Cerebellum (tissue), 4 donors: ENCODE measurements at places on chromosomes 11 and 22.
A peak's percentile ranks its signal among the peaks of the same experiment; 100 is the strongest.

DNA sequence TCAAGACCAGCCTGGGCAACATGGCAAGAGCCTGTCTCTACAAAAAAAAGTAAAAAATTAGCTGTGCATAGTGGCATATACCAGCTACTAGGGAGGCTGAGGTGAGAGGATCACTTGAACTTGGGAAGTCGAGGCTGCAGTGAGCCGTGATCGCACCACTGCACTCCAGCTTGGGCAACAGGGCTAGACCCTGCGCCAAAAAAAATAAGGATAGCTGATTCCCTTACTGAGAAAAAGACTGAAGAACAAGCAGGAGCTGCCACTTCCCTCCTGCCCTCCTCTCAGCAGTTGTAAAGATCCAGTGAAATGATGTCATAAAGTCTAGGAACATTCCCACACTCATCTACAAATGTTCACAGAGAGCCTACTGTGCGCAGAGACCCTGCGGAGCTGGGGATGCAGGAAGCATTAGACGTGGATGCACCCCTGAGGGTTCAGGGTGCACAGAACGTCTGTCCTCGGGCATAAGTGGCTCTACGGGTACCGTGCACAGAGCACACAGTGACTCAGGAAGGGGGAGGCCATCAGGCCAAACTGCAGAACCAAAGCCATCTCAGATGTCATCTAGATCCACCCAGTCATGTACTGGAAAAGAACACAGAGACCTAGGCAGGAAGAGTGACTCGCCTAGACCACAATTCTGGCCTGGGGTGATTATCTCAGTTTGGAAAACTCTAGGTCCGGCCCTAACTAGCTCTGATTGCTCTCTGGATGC, 11.7 kb downstream of the SEC14L2 start:
- no peak for DNase-seq

DNA sequence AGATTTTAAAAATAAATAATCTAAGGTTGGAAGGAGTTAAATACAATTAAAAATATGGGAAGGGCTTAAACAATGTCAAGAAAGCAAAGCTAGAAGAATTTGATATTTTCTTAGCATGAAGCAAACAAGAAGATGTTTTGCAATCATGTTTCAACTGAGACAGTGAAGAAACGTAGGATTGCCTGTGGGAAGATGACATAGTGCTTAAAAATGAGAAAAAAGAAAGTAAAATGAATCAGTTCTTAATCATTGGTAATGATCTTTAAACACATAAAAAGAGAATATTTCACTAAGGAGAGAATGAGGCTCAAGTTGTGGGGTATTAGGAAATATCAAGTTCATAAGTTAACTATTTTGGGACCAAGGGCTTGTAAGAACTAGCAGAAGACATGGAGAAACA, 855.0 kb downstream of the METTL15 start:
- DNase-seq = no peak

DNA sequence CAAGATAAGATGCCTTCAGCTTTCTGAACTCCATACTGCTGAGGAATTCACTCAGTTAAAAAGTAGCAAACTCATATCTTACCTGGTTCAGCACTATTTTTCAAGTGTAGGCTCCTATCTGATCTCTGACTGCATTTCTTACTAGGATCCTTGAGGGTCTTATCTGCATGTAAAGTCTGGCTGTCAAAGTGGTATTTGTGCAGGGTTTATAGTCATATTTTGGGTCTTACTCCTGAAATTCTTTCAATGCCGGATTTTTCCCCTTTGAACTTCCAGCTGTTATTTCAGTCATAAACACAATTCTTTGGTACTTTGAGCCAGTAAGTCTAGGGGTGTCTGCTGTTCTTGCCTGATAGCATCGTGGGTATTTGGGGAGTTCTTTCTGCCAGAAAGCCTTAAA, 25.3 kb upstream of the NOX4 start:
- DNase-seq = no peak

GRCh38 chr11:86548271-86548917, 124.0 kb downstream of the ME3 start:
- DNase-seq = peak; percentile 46

GRCh38 chr11:64305691-64306562, 603 bp downstream of the ESRRA start:
- DNase-seq = no peak

DNA sequence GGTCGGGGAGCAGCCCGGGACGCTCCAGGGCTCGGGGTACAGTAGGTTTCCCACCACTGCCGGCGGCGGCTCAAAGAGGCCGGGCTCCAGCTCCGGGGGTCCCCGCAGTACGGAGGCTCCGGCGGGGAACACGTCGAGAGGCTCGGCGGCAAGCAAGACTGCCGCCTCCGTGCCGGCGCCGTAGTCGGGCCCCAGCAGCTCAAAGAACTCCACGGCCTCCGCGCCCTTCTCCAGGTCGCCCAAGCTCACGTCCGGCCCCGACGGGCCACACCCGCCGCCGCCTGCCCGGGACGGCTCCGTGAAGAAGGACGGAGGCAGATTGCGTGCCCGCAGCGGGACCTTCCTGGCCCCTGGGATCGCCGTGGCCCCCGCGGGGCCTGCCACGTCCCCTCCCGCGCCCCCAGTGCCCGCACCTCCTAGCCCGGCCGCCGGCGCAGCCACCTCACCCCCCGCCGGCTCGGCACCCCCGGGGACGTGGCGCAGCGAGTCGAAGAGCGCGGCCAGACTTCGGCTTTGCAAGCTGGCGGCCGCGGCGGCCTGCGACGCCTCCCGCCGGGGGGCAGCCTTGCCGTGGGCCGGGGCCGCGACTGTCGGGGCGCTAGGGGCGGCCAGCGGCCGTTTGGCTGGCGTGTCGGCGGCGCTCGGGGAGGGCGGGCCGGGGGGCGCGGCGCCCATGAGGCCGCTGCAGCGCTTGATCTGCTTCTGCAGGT, 775 bp downstream of the FAM181B start:
- DNase-seq = no peak

GRCh38 chr22:37299969-37300509, 17.7 kb downstream of the CYTH4 start:
- no peak for DNase-seq

DNA sequence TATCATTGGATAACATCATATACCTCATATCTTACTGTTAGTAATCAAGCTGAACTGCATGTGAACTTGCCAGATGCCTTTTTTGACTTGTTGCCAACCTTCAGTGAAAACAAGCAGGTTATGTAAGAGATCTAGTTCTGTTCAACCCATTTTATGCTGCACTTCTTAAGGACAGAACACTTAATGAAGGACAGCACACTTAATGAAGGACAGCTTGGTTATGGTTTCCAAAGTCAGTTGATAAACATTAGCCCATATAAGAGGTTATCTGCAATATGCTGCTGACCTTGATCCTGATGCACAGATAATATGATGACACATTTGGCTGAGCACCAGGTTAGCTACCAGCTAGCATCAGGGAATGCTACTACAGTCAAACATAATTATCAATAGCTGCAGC, 358.7 kb upstream of the PDGFD start:
- DNase-seq = peak; percentile 62

DNA sequence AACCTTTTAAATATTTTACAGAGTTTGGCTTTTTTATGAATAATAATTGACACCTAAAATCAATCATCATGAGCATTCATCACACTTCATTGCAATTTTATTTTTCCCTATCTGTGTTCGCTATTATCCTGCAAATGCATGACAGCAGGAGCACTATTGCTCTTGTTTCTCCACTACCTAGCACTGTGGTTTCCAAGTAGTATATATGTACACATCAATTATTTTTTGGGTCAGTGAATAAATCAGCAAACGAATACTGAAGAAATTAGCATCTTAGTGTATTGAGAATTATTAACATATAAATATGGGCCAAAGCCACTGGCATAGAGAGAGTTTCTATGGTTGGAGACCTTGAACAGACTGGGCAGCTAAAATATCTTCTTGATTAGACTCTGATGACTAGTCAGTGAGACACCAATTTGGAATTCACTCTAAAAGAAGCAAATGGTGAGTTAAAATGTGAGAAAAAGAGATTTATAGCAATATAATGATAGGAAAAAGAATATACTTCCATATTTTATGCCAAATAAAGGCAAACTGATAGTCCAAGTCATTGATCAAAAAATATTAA, 731.1 kb upstream of the LUZP2 start:
- DNase-seq = no peak

DNA sequence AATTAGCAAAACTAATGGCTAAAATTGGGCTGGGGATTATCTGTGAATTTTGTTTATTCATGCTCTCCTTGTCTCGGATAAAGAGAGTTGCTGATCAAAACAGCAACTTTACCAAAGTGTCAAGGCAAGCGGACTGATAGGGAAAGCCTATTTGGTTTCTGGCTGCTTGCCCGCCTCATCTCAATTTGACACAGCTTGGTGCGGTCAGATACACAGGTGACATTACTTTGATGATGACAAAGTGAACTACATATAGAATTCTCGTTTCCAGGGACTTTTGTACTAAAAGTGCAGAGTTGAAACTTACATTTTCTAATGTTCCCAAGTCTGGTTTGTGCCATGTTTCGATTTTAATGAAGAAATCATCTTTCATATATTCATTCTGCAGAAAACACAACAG, 22.8 kb downstream of the PITPNB start:
- DNase-seq = no peak

- DNase-seq = no peak
Measured at GRCh38 chr11:94539420-94539819, 4.3 kb upstream of the FUT4 start.

DNA sequence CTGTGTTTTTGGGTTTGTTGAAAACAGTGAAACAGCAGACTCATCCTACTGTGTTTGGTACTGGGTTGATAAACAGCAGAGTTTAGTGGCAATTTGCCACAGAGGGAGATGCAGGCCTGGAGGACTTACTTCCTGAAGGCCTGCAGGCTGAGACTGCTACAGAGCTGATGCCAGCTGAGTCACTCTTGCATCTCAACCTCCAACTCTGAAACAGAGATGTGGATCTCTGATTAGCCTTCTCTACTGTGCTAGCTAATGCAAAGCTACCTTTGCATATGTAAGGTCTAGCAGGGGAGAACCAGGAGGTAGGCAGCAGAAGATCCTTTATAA, 14.3 kb downstream of the ATP5MG start:
- peak; percentile 31 for DNase-seq

GRCh38 chr22:42272431-42272999, 2.1 kb upstream of the TCF20 start:
- no peak for DNase-seq

DNA sequence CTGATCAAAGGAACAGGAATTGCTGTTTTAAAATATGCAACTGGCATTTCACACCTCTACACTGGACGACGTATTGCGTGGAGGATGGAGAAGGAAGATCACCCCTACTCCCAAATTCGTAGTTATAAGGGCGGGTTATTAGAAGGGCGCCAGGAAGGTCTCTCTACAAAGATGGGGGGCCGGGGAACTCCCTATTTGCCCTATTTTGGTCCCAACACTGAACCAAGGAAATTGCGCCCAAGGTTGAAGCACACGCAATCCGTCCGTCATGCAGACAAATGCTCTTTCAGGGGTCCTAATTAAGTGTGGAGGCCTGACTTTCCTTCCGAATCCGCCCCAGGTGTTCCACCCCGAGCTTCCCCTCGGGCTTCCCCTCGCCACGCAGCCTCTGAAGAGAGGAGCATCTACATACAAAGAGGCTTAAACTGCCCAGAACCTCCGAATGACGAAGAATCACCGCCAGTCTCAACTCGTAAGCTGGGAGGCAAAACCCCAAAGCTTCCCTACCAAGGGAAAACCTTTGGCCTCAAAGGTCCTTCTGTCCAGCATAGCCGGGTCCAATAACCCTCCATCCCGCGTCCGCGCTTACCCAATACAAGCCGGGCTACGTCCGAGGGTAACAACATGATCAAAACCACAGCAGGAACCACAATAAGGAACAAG, 396 bp downstream of the NPAT start:
- no peak for DNase-seq

GRCh38 chr11:67408437-67409200, 4.7 kb downstream of the TBC1D10C start:
- no peak for DNase-seq

GRCh38 chr11:32870676-32871075, 21.9 kb upstream of the QSER1 start:
- DNase-seq = no peak

GRCh38 chr22:49323751-49324415, 503.8 kb downstream of the BRD1 start:
- no peak for DNase-seq

DNA sequence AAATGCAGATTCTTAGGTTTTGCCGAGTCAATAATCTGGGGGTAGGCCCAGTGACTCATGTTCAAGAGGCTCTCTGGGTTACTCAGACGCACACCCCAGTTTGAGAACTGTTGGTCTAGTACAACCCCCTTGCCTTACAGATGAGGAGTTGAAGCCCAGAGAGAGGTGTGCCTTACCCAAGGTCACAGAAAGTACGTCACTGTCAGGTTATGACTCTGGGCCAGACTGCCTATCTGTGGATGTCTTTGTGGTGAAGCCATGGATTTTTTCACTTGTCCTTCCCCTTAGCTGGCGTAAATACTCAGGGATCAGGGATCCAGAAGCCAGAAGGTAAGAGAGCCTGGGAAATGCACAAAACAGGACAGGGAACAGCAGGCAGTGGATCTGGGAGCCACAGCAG, 25.2 kb upstream of the NECTIN1 start:
- no peak for DNase-seq

DNA sequence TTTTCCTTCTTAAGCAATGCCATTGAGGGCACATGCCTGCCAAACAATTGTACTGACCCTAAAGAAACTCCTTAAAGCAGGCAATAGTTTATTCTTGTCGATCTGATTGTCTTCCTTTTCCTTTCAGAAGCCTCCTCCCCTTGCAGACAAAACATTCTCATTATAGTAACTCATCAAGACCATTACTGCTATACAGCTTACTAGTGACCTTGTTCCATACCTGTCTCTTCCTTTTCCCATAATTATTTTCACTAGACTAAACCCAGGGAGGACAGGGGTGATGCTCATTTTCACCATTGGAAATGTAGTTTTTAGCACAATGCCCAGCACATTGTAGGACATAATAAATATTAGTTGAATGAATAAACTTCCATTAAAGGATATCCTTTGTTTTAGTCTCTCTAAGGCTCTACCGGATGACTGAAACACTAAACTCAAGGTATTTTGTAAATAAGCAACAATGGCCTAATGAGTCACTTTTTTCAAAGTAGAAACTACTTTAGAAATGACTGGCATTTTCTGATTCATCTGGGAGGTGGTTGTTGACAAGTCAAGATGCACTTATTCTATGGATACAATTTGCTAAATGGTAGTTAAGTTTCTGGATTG, 9.3 kb upstream of the MSANTD4 start:
- no peak for DNase-seq

DNA sequence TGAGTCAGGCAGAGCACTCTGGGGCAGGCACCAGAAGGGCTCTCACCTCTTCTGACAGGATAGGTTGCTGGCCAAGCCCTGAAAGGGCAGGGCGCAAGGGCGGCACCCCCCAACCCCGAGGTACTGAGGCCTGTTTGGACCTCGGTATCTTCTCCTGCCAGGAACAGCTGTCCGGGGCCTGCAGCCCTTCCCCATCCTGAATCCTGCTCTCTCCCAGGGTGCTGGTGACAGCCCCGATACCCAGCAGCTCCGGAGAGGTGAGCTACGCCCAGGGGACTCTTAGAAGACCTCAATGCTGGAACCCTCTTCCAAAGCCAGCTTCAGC, 79.1 kb downstream of the PHF21B start:
- no peak for DNase-seq

GRCh38 chr11:30210357-30210756, 20.5 kb upstream of the FSHB start:
- no peak for DNase-seq

GRCh38 chr11:83682611-83682973, 396.4 kb upstream of the CCDC90B start:
- DNase-seq = no peak

- DNase-seq = no peak
Measured at GRCh38 chr22:38042488-38042790, 14.8 kb upstream of the PICK1 start.
